Chondrocyte (in vitro differentiated cells): ENCODE measurements at places on chromosomes 3 and 15. TPM values are rescaled to one million over a fixed set of nuclear protein-coding genes. Genes with fewer than 3 reads are reported as not detected.

GRCh38 chr15:70856884-70857561 lies 3.1 kb upstream of the LARP6 start:
- no peak for DNase-seq

DNA sequence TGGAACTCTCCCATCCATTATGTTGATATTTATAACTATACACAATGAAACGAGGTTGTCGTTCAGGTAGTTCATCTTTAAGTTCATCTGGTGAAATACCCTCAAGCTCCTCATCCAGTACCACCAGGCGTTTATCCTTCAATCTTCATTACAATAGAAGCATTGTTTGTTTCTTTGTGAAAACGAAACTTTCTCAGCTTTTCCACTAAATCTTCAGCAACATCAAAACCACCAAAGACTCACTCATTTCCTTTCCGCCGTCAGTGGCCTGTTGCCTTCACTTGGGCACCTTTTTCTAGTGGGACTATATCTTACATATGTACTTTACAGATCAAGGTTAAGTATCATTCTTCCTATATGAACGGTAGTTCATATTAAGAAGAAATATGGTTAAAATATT lies 44.1 kb upstream of the TFG start:
- DNase-seq, result no peak

DNA sequence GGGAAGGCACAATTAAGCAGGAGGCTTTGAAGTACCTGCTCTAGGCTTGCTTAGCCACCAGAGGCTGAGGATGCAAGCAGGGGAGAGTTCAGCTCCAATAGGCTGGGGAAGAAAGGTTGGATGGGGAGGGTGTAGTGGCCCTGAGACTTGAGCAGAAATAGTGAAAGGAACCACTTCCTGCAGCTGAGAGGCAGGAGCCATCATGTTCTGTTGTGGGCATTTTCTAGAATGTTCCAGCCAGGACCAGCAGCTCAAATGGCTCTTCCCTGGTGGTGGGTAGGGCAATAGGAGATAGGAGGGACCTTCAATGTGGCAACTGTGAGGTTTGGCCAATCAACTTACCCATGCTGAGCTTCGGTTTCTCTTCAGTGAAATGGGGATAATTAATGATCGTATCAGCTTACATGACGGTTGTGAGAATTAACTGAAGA lies 79.1 kb upstream of the CGNL1 start:
- no peak for DNase-seq

- DNase-seq, result no peak
Measured at GRCh38 chr3:104349836-104350235, 1016.9 kb upstream of the ALCAM start.

DNA sequence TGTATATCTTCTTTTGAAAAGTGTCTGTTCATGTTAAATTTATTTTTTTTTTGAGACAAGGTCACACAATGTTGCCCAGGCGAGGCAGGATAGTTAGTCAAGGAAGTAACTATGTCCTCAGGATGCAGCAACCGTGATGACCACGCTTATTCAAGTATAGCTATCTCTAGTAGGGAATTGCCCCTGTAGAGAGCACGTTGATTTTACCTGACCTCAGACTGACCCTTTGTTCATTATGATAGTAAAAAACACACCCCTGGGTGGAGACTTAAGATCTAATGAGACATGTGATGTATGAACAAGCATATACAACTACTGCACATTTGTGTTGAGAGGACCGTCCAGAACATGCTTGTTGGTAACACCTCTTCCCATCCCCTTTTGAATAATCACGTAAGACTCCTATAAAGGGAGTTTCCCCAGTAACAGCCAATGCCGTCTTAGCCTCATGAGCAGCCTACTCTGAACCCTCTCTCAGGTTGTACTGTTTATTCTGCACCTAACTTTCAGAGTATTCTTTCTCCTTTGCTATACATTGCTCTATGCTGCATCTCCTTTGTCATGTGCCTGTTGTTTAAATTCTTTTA lies 32.9 kb downstream of the ZNF621 start:
- no peak for DNase-seq

DNA sequence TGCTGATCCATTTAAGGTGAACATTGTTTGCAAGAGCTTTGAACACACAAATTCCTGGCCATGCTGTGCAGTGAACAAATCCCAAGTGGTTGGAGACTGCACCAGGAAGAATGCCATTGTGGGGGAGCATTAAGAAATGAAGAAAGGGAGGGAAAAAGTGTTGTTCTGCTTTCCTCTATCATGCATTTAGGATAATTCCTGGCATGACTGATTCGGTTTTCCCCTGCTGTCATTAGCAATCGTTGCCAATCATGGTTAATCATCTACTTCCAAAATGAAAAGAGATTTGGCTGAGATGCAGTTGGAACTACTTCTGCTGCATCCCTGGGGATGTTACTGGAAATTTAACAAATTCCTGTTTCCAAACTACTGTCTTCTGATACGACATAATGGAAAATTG lies 73.7 kb upstream of the ZPLD1 start:
- DNase-seq, result no peak

- DNase-seq, result no peak
Measured at GRCh38 chr15:47824147-47824546, 106.8 kb downstream of the SEMA6D start.

- DNase-seq, result no peak
Measured at GRCh38 chr3:31289584-31289983, 243.1 kb upstream of the STT3B start.

DNA sequence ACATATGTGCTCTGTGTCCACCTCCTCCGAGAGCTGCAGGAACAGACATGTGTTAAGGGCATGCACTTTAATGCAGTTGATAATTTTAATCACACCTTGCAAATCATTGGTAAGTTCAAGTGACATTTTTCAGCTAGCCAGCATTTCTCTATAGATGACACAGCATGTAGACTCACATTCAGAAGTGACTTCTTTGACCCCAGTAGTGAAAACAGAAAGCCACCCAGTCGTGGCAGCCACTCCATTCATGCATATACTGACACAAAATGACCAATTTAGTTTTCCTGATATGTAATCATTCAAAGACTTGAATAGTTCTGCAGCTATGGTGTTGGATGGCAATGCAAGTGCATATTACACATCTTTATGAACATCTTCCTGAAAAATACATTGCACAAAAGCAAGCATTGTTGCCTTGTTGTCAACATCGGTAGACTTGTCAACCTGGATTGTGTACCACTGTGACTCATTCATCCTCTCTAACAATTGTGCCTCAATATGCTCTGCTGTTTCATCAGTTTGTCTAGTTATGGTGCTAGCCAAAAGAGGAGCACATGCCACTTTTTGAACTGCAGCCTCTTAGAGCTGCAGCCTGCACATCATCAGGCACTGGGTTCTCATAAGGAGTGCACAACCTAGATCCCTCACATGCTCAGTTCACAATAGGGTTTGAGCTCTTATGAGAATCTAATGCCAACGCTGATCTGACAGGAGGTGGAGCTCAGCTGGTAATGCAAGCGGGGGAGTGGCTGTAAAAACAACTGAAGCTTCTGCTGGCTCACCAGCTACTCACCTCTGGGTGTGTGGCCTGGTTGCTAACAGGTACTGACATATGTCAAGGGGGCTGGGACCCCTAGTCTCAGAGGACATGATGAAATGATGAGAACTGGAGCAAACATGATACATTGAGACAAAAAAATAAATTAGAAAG lies 622.0 kb downstream of the PYDC2 start:
- DNase-seq, result no peak

Gene DNAJC13
- total RNA-seq, result 49.1 to 61.4 TPM (median 51.8 TPM) in 3 replicates

Gene UBA3
- 58.3 to 70.7 TPM (median 63.1 TPM) in 3 replicates for total RNA-seq

Gene ATXN7
- total RNA-seq, result 19.1 to 20.6 TPM (median 19.5 TPM) in 3 replicates

Gene DAZL
- not detected in 3 replicates for total RNA-seq
